ENCODE measurements at places on chromosomes 6 and 20. TPM values are rescaled to one million over a fixed set of nuclear protein-coding genes. Genes with fewer than 3 reads are reported as not detected.

- no peak for DNase-seq
Observed at GRCh38 chr6:145206247-145206907, 528.9 kb downstream of the EPM2A start.

GRCh38 chr6:155031091-155031490, 36.0 kb downstream of the TIAM2 start:
- no peak for DNase-seq

GRCh38 chr6:95501032-95501904, 76.1 kb upstream of the MANEA start:
- DNase-seq, result no peak

Gene COL19A1
- not detected for total RNA-seq

GRCh38 chr6:117668736-117669135, 6.5 kb upstream of the NUS1 start:
- no peak for DNase-seq

Gene SPTLC3
- not detected for total RNA-seq

DNA sequence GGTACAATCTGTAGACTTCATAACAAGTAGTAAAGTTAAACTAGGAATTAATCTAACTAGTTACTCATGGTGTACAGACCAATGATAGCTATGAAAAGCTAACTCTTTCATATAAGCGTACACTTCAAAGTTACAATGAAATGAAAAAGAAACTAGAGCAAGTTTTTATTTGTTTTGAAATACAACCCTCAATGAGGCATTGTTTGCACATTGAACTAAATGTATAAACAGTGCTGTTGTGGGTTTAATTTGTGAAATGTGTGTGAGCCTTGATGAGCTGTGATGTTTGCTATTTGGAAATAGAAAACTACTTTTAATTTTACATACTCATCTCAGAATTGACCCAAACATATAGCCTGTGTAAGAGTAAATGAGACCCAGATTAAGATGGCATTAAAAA, 11.1 kb upstream of the EYA4 start:
- no peak for DNase-seq

DNA sequence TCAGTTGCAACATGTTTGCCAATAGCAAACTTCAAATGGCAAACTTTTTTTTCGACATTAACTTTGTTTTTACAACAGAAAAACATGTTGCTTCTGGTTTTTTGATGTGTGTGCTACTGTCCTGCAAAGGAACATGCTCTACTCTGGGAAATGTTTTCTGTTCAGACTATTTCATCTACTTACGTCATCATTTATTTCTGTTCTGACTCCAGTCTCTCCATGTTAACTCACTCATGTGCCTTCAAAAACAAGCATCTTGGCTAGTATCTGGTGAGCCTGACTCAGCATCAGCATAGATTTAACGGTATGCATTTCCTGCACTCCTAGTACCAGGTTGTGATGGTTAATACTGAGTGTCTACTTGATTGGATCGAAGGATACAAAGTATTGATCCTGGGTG, 36.1 kb upstream of the MAP7 start:
- DNase-seq, result no peak

DNA sequence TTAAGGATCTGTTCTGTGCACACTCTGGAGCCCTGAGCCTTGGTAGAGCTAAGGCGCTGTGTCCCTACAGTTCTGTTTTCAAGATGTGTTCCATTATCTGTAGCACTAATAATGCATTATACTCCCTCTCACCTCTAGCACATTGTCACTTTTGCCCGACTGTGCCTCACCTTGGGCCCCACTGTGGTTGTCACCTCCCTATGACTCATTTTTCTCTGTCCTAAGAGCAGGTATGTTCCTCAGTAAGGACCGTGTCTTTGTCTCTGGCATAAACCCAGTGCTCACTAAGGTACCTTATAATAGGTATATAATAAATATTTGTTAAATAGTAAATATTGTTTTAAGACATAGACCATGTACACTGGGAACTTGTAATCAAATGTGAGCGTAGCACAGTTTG, 942.5 kb upstream of the CITED2 start:
- DNase-seq, result peak; percentile 3

DNA sequence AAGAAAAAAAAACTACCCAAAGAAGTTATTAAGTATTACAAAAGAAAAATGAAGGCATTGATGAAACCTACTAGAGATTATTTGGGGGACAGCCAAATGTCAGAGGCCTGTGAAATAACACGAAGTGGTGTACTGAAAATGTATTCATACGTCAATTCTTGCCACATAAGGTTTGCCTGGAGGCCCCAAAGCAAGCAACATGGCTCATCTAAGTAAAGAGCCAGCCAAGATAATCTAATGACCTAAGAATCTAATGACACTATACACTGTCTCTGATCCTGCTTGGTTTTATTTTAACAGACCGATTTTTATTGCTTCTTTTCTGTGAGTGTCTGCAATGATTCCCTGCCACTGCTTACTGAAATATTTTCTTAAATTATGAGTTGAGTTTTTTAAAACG, 34.7 kb downstream of the FILIP1 start:
- DNase-seq, result no peak

Gene DYNLT2
- total RNA-seq, result 1.5 TPM

DNA sequence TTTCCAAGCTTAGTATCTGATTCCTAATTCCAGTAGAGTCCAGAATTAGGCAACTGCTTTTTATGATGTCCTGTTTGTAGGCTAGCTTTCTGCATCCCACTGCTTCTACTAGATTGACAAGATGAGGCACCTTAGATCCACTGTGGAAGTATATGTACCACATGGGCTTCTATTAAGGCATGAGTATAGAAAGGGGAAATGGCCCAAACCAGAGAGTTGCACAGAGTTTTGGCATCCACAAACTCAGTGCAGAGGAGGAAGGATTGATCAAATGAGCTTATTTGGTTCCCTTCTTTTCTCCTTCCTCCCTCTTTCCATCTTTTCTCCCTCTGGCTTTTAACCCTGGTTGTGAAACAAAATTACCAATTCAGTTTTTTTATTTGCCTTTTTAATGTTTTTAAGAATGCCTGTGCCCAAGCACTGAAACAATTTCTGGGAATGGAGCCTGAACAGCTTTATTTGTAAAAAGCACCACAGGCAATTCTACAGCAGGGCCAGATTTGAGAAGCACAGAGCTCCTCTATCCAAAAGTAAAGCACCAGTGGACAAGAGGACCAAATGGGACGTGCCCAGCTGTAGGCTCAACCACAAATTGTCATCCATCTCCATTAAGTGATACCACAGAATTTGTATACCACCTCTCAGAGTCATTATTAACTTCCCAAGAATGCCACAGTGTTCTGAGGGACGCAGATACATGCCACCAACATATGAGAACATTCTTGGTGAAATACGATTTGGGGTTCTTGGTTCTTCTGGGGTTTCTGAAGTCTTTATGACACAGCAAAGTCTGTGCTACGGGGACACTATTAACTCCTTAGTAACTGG, 969.1 kb downstream of the KIF16B start:
- DNase-seq, result no peak

DNA sequence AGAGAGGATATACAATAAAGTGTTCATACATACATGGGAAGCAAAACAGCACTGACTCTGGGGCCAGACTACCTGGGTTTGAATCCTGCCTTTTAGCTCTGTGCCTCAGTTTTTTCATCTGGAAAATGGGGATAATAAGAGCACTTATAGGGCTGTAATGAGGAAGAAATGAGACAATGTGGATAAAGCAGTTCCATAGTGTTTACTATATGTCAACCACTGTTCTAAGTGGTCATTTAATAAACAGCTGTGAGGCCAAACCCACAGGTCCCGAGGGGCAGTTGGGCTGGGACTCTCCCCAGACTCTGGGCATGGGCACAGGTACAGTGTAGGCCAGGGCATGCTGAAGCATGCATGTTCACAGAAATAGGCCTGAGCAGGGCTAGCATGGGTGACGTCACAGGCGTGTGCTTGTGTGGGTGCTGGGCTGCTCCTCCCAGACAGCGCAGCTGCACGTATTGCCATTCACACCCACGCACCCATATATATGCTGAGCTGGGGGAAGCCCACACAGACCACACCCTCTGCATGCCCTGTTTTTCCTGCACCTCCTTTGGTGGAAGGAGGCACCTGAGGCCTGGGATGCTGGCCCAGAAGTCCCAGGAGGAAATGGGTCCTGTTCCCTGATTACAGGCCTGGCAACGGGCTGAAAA, 3.5 kb upstream of the PLCG1 start:
- DNase-seq, result no peak

DNA sequence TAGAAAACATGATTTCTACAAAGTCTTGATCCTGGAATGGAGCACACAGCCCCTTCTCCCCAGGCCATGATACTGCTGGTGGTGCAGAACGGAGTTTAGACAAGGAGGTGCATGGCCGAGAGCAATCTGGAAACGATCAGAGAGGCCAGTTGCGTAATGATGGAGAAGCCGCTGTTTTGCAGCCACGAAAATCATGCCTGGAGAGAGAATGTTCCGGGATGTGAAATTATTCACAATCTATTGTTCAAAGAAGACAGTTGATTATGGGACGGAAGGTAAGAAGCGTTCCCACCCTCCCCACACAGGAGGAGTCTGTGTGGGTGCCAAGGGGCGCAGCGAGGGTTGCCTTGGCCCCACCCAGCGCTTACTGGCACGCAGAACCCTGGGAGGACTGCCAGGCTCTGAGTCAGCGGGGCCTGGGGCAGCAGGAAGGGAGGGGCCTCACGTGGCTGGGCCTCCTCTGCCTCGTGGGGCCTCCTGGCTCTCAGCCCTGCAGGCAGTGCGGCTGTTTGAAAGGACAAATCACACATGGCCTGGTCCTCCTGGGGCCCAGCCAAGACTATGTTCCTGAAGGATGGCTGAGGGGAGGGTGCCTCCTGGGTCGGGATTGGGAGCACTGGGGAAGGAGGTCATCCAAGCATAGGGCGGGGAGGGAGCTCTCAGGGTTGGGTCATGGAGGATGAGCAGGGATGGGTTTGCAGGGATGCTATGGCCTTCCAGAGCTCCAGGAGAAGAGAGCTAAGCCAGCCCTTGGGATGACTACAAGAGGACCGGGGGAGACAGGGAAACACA, 8.7 kb upstream of the AP5S1 start:
- peak; percentile 93 for DNase-seq

DNA sequence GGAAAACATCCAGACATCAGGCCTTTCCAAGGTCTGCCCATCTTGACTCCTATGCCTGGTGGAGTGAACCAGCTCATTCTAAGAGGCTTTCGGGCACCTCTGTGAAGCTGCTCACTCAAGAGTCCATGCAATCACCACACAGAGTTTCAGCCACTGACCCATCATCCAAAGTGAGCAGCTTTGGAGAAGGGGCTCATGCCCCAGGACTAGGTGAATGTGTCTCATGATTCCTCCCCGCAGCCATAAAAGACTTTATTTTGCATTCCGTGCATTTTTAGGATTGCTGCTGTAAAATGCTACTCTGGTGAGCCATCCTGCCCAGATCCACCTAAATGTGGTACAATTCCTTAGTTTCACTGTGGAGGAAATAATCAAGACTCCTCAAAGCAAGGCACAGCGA, 44.5 kb upstream of the EZR start:
- no peak for DNase-seq

DNA sequence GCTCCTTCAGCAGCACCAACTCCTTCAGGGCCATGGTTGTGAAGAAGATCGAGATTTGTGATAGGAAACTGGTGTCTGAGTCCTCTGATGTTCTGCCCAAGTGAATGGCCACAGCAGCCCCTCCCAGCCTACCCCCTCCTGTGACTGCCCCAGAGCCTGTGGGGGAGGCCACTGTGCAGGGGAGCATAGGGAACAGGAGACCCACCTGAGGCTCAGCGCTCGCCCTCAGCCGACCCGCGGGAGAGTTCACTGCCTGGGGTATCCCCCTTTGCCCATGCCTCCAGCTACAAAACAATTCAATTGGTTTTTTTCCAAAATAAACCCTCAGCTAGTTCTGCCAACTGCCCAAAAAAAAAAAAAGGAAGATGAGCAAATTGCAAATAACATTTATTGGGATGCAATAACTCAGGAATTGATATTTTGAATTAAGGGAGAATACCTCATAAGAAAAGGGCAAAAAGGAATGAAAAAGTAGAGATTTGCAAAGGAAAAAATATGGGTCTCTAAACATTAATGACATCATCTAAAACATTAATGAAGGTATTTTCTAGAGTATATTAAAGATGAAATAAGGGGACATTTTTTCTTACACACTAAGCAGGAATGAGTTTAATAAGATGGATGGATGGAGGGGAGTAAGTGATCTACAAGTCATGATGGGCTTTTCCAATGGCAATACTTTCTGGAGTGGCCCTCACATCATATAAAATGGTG, 46.1 kb downstream of the KIAA0319 start:
- no peak for DNase-seq

- peak; percentile 87 for DNase-seq
Observed at GRCh38 chr6:26571592-26572296, 25.0 kb upstream of the ABT1 start.

DNA sequence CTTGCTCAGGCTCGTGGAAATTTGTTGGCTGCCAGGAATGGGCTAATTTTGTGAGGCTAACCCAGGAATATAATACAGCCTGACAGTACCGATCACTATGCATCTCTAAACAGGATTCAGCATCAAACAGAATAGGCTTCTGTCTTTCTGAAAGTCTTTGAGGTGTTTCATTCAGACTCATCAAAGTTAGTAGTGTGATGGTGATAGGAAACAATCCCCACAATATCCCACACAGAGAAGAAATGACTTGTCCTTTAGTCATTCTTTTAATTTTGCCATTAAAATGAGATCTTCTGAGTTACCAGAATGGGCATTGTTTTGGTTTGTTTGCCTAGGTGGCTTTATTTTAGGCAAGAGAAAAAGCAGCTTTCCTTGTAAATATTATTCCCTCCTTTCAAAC, 54.3 kb downstream of the FAM229B start:
- no peak for DNase-seq

Gene CDK19
- 20.0 TPM for total RNA-seq

DNA sequence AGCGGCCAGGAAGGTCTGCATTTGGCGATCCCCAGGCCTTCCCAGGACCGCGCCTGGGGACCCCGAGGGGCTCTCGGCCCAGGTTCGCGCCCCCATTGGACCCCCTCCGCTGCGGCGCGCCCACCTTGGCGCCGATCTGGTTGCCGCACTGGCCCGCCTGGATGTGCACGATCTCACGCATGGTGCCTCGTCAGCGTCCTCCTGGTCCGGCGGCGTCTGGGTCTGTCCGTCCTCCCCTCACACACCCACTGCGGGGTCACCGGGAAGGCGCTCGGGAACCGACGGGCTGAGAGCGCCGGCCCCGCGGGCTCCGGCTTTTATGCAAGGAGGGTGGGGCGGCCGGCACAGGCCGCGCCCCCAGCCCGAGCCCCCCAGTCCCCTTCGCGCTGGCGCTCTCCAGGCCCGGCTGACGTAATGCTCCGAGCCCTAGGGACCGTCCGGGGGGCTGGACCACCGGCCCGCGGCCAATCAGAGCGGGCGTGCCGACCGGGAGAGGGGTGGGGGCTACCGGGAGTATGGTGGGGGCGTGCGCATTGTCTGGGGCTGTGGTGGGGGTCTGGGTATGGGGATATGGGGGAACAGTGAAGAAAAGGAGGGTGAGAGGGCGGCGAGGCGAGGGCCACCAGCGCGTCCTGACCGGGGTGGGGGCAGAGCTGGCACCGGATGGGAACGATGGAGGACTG, at the start of gene TUBB2B:
Gene TUBB2B, minus strand, starts transcription at position 291 of the 683 bp plus-strand sequence. Its CDS starts 110 bp downstream, at position 181.
- DNase-seq, result no peak

Gene GTSF1L
- not detected for total RNA-seq

DNA sequence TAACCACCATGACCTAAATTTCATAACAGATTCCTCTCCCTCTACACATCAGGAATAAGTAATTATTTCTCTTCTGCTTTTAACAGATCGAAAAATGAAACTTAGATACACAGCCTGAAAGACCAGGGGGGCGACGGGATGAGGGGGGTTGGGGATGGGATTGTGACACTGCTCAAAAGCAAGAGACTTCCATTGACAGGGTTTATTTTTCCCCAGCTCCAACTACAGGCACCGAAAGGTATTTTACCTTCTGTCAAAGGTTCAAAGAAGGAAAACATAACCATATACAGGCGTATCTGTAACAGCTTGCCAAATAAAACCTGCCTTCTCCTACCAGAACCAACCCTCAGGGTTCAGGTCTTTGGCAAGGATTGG, 1.3 kb downstream of the EPHA7 start:
- DNase-seq, result no peak
